ENCODE measurements at places on chromosomes 5 and 9.

DNA sequence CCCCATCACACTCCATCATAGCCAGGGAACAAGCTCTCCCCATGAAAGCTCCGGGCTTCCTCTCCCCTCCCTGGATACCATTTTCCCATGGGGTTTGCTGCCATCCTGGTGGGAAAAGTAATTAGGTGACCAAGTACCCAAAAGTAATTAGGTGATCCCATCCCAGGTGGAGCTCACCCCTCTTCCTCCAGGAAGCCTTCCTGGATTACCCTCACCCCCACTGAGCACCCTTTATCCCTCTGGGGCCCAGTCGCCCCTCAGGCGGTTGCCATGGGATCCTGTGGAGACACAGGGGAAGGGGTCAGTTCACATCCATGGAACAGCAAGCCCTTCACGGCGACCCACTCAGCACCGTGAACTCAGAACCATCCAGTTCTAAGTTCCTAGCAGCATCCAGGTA, 74.8 kb upstream of the RAPGEF1 start:
- DNase-seq: no peak

GRCh38 chr5:57768745-57769144, 286.1 kb upstream of the ACTBL2 start:
- no peak for DNase-seq

GRCh38 chr5:33563983-33564908, 123.5 kb downstream of the TARS1 start:
- DNase-seq: no peak

- no peak for DNase-seq
These were observed 96.0 kb downstream of the MEGF10 start for GRCh38 chr5:127386557-127386956.

Data from SJCRH30 (cell line).